Activated CD8-positive, alpha-beta memory T cell treated with anti-CD3 and anti-CD28 coated beads for 4 hours (primary cell): ENCODE measurements at places on chromosomes 5 and 9.

GRCh38 chr9:109937861-109938453 lies 158.0 kb downstream of the PALM2AKAP2 start:
- DNase-seq: no peak

- DNase-seq: no peak
Measured at GRCh38 chr5:138386290-138386689, 33.8 kb downstream of the KDM3B start.

DNA sequence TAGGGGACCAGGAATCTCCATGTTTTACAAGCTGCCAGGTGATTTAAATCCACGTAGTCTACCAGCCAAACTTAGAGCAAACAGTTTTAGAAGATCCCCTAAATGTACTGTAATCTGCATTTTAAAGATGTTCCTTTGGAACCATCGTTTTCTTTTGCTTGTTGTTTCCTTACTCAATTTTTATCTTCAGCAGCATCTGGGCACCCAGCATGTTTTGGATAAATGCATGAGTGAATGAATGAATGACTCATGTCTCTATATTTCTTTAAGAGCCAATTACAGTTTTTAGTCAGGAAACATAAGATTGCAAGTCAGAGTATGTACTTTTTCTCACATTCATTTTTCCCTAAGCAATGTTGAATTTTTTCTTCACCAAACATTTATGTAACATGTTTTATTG lies 123.0 kb downstream of the HACD4 start:
- no peak for DNase-seq

DNA sequence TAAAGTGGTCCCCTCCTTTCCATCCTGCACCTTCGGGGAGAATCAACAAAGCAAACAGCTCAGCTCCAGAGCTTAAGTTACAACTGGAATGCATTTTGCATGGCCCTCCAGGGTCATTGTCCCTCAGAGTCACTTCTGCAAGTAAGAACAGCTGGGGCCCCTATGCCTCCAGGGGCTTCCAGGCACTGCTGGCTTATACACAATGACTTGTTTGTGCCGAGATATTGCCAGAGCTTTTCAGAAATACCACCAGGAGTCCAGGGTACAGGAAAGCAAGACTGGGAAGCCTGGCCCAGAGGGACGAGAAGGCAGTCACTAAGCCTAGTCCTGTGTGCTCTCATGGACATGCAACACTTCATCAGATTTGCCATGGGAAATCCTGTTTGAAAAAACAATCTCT lies 11.3 kb downstream of the FRMD3 start:
- DNase-seq: no peak

DNA sequence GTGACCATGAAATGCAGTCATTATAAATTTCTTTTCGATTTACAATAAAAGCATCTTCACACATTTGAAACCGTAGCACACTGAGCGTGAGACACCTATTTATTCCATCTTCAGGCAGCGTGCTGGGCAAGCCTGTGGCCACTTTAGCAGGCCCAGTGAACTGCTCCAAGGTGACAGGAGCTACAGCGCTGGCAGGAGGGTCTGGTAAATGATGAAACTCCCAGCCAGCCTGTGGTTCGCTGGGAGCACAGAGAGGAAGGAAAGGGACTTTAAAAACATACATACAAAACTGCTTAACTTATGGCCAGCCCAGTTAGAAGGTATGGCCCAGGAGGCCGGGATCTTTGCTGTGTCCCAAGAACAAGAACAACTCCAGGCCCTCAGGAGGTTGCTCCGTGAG lies 5.1 kb downstream of the RAPGEF1 start:
- no peak for DNase-seq

GRCh38 chr5:81246697-81247096 lies 13.6 kb downstream of the CKMT2 start:
- no peak for DNase-seq

GRCh38 chr5:142446131-142446959 lies 121.5 kb upstream of the SPRY4 start:
- DNase-seq: no peak

GRCh38 chr9:134068744-134069479 lies 1.1 kb upstream of the BRD3 start:
- DNase-seq: no peak

DNA sequence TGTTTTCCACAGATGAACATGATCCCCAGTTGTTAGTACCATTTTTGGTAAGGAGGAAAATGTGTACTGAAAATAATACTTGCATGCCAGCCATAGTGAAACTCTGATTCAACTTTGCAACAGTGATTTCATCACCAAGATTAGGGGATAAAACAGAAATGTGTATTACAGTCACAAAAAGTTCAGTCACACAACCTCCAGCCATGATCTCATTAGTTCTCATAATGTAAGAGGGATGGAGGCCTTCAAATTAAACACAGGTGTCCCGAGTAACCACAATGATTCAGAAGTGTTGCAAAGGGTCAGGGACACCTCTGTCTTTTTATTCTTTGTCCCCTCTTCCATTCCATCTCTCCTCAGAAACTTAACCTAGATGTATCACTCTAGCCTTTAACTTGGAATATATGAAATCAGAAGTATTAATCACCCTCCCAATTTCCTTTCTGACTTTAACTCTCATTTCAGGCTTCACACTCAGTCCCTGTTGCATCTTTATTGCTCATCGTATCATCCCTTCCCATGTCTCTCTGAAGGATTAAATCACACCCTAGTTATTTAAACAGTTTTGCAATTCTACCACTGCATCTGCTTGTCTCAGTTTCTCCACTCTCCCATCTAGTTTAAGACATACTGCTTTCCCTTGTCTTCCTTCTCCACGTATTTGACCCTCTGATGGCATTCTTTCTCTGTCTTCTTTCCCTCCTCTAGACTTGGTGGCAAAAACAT lies 291.2 kb downstream of the ADAMTS6 start:
- no peak for DNase-seq

GRCh38 chr5:180908998-180909731 lies 10.2 kb downstream of the BTNL8 start:
- no peak for DNase-seq

DNA sequence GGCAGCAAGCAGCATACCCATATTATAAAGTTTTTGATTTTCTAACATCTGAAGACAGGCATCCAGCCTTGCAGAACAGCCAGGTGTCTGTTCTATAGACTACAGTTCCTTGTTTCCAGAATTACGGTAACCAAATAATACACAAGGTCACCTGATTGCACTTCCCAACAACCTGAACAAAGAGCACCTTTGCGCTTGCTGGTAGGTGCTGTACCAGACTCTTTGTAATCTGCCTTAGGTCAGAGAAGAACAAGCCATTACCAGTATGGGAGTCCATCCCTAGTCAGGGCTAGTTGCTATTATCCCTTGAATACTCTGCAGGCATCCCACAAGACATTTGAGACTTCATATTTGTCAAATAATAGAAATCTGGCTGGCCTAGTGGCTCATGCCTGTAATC lies 256.2 kb downstream of the ARRDC3 start:
- no peak for DNase-seq

DNA sequence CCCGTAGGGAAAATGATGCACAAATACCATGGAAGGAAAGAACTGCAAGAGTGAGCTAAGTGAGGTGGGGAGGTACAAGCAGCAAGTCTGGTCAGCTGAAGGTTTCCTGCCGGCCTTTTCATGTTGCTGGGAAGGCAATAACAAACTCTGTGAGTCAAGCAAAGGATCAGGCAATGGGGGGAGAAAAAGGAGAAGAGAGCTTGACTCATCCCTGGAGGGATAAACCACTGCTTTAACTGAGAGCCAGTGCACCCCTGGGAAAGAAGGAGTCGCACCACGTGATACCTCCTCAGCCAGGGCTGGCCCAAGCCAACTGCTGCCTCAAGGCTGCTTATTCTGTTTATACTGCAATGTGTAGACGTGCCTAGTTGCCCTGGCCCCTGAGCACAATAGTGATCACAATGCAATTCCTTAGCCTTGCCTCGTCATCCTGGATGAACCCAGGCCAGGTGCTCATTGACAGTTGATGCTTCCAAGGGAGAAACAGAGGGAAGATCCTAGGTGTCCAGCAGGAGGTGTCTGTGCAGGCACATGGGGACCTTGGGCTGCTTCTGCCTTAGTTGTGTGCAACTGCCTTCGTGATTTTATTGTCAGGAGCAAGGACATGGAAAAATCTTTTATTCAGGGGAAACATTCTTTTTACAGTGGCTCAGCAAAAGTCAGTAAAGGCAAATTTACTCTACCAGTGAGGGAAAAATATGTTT lies 203.0 kb upstream of the TUT7 start:
- no peak for DNase-seq

DNA sequence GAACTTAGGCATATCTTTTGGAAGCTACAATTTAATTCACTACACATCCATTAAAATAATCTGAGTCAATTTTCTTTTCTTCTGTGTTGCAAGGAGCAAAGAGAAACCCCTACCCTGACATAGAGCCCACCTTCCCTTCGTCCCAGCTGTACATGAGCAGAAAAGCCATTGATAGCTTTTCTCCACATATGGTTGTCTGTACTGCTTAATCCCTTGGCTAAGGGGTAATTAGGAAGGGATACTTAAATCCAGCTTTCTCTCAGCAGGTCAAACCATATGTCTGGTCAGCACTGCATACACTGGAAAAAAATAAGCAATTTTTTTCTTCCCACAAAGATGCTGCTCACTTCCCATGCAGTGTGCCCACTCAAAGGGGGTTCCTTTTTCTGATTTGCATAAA lies 94.7 kb upstream of the RAD23B start:
- DNase-seq: no peak

GRCh38 chr5:120464627-120465435 lies 731 bp downstream of the PRR16 start:
- no peak for DNase-seq

DNA sequence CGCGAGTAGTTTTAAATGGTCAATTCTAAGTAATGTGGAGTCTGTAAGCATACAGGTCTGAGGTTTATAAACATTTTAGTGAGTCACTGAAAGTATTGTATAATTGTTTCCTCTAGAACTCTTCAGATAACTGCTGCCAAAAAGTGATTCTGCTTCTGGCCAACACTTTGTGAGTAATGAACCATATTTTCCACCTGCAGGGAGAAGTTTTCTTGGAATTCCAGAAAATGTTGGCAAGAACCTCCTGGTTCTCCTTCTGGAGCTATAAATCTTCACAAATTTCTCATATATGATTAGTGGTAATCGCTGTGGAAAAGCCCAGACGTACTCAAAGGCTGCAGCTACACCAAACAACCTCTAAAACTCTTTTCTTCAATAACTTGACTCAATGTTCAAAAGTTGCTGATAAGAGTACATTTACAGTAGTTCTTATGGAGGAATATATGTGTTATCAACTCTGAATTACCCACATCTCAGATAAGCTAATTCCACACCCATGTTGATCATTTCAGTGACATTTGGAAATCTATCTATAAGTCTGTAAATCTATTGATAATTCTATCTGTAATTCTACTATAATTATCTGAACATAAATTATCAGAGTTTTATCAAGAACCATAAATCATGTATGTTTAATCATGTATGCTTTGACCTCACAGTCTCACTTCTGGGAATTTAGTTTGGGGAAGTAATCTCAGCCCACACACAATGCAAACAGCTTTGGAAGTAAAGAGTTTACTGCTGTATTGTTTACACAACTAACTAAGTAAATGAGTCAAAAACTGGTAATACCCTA lies 74.1 kb downstream of the FNBP1 start:
- no peak for DNase-seq

- DNase-seq: no peak
Measured at GRCh38 chr9:120741701-120742100, 27.4 kb upstream of the MEGF9 start.

GRCh38 chr5:97547430-97547829 lies 364.4 kb upstream of the RIOK2 start:
- DNase-seq: no peak

DNA sequence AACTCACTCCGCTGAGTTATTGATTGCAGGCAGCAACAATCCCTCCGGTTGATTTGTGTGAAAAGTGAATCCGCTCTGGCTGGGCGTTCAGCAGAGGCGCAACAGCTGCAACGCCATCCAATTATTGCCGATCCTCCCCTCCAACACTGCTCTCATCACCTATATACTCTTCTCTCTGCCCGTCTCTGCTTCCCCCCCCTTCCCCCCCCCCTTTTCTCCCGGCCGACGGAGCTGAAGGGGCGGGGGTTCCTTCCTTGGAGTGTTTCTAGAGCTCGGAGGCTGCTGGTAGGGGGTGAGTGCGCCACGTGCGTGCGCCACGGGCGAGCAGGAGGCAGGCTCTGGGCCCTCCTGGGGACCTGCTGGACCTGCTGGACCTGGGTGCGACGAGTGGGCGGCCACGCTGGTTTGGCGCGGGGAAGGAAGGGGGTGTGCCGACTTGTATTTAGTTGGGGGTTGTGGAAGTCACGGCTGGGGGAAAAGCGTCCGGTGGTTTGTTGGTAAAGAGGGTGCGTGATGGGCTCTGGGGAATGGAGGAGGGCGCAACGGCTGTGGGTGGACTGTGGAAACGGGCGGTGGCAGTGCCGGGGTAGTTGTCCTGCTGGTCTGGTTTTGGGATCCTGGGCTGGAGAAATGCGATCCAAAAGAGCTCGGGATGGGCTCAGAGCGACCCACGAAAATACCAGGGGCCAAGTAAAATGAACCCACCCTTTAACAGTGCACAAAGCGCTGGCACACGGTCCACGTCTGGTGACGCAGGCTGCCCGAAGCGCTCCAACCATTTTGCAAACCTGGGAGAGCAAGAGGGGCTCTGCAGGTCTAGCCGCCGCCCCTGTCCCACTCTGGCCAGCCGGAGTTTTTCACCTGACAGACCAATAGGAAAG lies 6.4 kb upstream of the MEF2C start:
- no peak for DNase-seq

GRCh38 chr5:73370640-73371583 lies 77.7 kb downstream of the FOXD1 start:
- no peak for DNase-seq

DNA sequence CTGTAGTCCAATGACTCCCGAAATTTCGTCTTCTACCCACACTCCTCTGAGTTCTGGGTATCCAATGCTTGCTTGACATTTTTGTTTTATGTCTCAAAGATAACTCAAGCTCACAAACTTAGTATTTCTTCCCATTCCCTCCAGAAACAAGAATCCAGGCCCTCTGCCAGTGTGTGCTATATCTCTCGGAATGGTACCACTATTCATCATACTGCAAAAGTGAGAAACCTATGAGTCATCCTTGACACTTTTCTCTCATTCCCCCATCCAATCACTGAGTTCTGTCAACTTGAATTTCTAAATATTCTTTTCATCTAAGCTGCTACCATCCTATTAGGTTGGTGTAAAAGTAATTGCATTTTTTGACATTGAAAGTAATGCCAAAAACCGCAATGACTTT lies 9.8 kb downstream of the SLC12A2 start:
- no peak for DNase-seq

DNA sequence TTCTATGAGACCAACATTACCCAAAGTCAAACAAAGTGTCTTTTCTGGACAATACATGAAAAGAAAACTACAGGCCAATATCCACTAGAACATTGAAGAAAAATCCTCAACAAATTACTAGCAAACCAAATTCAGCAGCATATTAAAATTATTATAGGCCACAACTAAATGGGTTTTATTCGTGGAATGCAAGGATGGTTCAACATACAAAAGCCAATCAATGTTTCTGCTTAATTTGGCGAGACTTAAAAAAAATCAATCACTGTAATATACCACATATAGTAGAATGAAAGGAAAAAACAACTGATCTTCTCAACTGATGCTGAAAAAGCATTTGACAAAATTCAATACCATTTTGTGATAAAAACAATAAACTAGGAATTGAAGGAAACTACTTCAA lies 51.8 kb upstream of the FNIP1 start:
- DNase-seq: no peak

- DNase-seq: no peak
Measured at GRCh38 chr9:79213417-79214125, 358.2 kb upstream of the TLE4 start.

- DNase-seq: no peak
Measured at GRCh38 chr5:115456539-115457040, 88.0 kb downstream of the FEM1C start.

GRCh38 chr9:89442981-89443814 lies 54.7 kb downstream of the SEMA4D start:
- DNase-seq: no peak

GRCh38 chr9:89378541-89378940 lies 60.2 kb downstream of the SECISBP2 start:
- DNase-seq: no peak
